Activated CD8-positive, alpha-beta T cell treated with anti-CD3 and anti-CD28 coated beads for 36 hours (primary cell): ENCODE measurements at places on chromosomes 12 and 14. TPM values are rescaled to one million over a fixed set of nuclear protein-coding genes. Genes with fewer than 3 reads are reported as not detected.

DNA sequence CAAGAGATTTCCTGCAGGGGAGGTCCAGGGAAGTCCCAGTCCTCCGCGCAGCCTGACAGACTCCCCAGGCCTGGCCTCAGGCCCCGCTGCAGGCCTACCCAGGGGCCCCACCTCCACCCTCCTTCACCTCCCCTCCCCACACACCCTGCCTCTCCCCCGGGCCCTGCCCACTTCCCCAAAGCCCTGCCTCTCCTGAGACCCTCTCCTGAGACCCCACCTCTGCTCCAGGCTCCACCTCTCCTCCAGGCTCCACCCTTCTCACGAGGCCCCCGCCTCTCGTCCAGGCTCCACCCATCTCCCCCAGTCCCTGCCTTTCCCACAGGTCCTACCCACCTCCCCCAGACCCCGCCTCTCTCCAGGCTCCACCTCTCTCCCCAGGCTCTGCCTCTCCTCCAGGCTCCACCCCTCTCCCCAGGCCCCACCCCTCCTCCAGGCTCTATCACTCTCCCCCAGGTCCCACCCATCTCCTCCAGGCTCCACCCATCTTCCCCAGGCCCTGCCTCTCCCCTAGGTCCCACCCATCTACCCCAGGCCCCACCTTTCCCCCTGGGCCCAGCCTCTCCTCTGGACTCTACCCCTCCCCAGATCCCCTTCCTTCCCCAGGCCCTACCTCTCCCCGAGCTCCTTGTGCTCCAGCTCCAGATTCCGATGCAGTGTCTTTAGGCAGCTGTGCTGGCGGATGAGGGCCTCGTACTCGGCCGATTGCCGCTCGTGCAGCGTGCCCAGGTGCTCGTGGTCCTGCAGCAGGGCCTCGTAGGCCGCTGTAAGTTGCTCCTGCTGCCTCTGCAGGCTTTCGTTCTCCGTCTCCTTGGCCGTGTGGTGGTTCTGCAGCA lies 58.8 kb upstream of the GPR68 start:
- peak overlapping the region; percentile 54 for H3K4me3 ChIP-seq
- no peaks in the 10 kb centered on the region for H3K27me3 ChIP-seq
- peak; percentile 96 for DNase-seq
- H3K27ac ChIP-seq: peak overlapping the region; percentile 96
- peaks cover 72% of the 10 kb centered on the region for H3K4me1 ChIP-seq

GRCh38 chr12:51171884-51172514 lies 936 bp downstream of the TFCP2 start:
- H3K27me3 ChIP-seq: no peaks in the 10 kb centered on the region
- H3K36me3 ChIP-seq: peaks cover 6% of the 10 kb centered on the region
- H3K4me1 ChIP-seq: peaks cover 17% of the 10 kb centered on the region
- no peak for DNase-seq
- H3K27ac ChIP-seq: no peak overlapping the region

HOXC6 gene
- total RNA-seq: not detected

RIPK3 gene
- 5.9 TPM for total RNA-seq
